ENCODE measurements at places on chromosomes 2 and 18.
A peak's percentile ranks its signal among the peaks of the same experiment; 100 is the strongest.

- DNase-seq = no peak
These were observed 8.2 kb downstream of the FBXO15 start for GRCh38 chr18:74139411-74139810.

- DNase-seq = peak; percentile 10
These were observed 1.0 kb downstream of the ZDBF2 start for GRCh38 chr2:206275312-206276055.

- DNase-seq = no peak
These were observed 97.2 kb downstream of the TDRD15 start for GRCh38 chr2:21220930-21221329.

- no peak for DNase-seq
These were observed 225.6 kb downstream of the CMPK2 start for GRCh38 chr2:6639929-6640620.

DNA sequence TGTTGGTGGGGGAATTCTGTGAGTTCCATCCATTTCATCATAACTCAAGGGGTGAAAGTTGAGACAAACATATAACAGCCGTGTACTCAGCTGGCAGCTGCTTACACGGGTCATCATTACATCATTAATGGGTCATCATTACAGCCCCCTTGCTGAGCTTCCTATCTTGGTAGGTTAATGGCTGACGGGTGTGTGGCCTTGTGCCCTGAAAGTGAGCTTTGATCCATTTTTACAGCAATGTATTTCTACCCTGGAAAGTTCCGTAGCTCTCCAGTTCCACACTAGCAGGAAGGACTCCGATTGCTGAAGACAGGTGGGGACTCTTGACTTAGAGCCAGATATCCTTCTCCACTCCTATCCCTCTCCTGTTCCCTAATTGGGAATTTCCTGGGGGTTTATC lies 105.2 kb upstream of the DLX2 start:
- no peak for DNase-seq

DNA sequence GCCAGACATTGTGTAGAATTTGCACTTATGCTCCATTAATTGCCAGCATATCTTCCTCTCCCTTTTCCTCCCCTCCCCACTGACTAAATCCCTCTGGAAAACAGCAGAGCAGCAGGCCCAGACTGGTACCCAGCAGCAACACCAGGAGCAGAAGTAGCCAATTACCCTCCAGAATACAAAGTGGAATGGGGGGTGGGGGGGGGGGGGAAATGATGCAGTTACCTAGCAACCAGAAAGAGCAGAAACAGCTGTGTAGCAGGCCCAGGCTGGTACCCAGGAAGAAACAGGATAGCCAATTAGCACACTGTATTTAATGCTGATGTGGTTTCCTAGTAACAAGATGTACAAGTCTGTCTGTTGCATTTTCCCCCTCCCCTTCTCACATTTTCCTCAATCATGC lies 52.3 kb downstream of the KLF7 start:
- DNase-seq = no peak

DNA sequence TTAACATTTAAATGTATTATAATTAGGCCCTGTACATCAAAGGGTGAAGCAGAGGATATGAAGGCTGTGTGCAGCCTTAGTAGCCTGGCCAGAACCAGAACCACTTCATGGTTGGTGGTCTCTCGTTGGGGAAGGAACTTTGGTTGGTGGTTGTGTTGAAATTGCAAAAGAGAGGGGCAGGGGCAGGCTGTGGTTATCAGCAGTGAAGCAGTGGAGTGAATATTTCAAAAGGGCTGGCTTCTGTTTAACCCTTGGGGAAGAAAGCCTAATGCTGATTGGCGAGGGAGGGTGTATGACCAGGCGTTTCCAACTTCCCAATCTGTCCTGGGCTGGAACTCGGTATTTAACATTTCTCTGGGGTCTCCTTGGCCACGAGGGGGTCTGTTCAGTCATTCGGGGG lies 51.2 kb upstream of the LYPD6B start:
- DNase-seq = no peak

DNA sequence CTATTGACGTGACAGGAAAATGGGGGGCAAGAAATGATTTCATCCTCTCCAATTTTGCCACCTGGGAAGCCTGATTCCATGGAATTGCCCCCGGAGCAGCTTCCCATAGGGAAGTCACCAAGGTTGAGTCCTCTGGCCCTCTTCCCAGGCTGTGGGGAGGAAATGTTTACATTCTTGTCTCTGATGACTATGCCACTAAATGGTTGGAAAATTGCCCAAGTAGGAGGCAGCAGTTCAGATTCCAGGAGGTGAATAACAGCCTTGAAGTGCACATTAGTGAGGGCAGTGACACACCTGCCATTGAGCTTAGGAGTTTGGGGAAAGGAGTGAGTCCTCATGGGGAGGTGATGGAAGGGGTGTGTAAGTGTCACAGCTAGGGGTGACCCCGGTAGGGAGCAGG lies 449.2 kb upstream of the DCC start:
- no peak for DNase-seq

DNA sequence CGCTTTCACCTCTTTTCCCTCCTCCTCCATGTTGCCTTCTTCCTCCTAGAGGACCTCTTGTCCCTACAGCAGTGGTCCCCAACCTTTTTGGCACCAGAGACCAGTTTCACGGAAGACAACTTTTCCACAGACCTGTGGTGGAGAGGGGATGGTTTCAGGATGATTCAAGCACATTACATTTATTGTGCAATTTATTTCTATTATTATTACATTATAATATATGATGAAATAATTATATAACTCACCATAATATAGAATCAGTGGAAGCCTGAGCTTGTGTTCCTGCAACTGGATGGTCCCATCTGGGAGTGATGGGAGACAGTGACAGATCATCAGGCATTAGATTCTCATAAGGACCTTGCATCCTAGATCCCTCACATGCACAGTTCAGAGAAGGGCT lies 152.2 kb upstream of the NCKAP5 start:
- DNase-seq = no peak

DNA sequence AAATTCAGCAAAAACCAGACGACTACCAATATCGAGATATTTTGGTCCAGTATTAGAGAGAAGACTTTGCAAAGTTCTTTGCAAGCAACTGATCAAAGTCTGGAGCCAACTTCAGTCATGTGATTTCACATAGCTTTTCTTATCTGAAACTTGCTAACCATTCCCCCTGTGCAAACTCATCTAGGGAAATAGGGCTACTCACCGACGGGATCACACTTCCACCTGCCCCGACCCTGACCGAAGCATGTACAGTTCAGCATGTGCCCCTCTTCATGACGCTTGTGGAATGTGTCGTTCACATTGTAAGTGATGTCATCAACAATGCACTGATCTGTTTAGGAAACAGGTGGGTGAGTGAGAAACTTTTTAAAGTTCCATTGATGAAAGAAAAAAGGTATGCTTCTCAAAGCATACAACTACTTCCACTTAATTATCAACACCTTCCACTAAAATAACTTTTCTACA lies 15.4 kb downstream of the FN1 start:
- DNase-seq = no peak

DNA sequence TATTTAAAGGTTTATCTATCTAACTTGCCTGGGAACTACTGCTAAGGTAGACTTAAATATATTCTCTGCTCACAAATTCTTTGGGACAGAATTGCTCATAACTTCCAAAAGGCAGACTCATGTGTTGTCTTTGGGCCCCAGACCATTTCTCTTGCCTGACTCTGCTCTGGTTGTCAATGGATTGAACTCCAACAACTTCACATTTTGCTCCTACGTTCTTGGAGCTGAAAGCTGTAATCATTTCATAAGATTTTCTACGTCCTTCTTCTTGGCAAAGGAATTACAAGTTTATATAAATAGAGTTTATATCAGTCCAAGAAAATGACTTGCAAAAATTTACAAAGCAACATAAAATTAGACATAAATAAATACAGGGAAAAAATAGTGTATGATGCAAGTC lies 32.9 kb upstream of the PPM1B start:
- no peak for DNase-seq
